ENCODE measurements at places on chromosomes 12 and 14. TPM values are rescaled to one million over a fixed set of nuclear protein-coding genes. Genes with fewer than 3 reads are reported as not detected.
A peak's percentile ranks its signal among the peaks of the same experiment; 100 is the strongest.

- no peak for DNase-seq
Observed at GRCh38 chr12:113990250-113991223, 24.4 kb upstream of the RBM19 start.

DNA sequence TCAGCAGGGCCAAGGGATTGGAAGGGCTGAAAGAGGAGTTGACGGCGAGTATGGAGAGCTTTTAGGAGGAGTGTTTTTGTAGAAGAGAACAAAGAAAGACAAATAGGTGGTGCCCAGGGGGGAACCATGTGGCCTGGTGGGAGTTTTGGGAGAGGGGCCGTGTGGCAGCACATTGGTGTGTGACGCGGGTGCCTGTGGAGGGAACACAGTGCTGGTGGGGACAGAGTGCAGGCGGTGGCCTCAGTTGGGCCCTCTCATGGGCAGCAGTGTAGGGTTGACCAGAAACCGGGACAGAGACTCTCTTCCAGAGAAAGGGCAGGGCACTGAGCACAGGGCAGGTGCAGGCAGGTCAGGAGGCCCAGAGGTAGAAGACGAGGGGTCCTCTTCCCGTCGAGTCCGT lies 56.5 kb downstream of the TECPR2 start:
- DNase-seq: no peak

LRIG3 gene
- total RNA-seq: 51.4 TPM

DNA sequence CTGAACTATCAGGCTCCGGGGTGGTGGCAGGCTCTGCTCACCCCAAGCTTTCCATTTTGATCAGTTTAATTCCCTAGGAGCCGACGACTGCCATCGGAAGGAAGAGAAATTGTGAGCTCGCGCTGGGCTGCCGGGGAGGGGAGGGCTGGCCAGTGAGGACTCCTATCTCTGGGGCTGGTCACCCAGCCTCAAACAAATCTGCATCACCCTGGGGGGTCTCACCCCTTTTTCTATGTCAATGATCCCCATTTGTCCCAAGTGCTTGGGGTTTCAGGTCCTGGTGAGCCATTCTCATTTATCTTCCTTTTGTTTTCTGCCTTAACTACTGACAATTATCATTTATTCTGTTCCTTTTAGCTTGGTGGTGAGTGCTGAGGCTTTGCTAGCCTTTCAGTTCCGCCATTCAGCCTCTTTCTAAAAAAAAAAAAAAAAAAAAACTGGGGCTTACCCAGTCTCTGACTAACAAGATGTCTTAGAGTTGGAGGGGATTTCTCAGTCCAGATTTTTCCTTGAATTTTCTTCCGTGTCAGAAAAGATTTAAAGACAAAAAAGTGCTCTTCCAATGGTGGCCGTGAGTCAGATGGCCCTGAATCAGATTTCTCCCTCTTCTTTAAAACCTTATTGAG lies 22.8 kb upstream of the USP44 start:
- DNase-seq: no peak

DNA sequence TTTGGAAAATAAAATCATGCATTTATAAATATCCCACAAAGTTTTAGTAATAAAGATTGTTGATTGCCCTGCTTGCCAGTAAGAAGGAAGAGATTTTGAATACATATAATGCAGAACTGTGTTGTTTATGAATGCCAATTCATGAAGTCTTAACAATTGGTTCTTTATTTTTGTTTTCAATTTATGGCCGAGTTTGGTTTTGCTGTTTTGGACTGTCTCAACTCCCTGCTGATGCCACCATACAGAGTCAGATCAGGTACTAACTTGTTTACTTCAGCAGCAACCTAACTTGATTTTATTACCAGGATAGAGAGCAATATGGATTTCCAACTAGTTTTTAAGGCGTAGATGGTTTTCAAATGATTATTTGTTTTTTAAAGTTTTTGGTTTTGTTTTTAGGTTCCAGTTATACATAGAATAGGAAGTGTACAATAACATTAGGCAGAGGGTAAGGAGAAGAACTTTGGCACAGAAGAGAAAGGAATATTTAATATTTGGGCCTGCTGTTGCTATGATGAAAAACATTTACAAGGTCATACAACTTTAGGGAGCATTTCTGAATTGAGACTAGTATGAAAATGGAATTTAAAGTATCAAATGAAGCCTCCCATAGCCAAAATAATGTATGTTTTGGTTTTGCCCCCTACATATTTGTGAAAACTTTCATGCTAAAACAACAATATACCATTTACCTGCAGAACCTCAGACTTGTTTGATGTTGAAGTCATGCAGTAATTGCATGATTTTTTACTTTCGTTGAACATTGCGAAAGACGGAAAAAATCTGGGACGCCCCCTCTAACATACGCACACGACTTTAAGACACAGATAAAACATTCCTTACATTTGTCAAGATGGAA lies 904 bp upstream of the FAM177A1 start:
- DNase-seq: no peak

TSPAN9 gene
- total RNA-seq: 31.7 TPM

DNA sequence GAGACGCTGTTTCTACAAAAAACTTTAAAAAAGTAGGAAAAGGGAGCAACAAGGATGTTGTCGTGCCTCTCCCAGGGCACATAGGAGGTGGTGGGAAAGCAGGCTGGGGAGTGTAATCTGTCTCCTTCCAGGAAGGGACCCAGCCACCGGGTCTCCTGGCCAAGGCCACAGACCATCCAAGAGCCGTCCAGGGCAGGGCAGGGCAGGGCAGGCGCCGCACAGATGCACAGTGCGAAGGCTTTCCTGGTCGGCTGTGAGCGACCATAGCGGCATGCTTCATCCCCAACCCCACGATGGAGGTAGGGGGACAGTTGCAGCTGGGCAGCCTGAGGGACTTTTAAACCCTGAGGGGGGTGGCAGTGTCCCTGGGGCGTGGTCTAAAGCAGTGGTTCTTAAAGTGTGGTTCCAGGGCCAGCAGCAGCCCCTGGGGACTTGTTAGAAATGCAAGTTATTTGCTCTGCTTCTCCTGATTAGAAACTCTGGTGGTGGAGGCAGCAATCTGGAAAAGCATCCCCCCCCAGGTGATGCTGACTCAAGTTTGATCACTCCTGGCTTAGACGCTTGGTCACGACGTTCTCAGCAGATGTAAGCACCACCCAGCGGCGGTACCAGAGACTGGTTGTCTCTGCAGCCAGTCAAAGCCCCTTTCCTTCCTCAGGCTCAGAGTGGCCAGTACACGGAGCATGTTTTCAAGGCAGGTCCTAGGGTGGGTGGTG lies 197.4 kb upstream of the PRMT8 start:
- no peak for DNase-seq

- DNase-seq: no peak
Observed at GRCh38 chr12:75975702-75976101, 55.9 kb downstream of the PHLDA1 start.

DNA sequence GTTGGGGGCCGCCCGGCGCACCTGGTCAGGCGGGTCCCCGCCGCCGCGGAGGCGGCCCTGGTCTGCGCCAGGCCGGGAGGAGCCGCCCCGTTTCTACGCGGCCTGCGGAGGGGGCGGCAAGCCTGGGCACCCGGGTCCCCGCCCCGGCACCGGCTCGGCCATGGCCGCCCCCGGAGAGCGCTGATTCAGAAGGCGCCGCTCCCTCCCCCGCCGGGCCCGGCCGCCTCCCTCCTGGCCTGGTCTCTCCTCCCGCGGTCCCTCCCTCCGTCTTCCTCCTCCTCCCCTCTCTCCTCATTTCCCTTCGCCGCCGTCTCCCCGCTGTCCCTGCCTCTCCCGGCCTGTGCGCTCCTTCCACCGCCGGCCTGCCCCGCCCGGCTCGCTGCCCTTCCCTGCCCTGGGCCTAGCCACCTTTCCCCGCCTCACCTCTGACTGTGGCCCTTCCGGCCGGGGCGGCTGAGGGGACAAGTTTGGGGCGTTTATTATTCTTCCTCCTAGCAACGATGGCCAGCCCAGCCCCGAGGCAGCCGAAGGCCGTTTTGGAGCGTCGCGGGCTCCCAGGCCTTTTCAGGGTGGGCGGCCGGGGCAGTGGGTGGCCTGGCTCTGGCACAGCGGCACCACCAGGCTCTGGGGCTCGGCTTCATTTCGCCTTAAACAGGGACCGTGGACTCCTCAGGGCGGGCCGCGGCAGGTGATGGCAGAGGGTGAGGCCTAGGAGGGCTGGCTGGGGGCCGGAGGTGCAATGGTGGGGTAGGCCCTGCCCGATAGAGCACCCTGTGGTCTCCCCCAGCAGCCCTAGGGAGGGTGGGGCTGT lies 768 bp downstream of the CEP170B start:
- peak; percentile 73 for DNase-seq

DNA sequence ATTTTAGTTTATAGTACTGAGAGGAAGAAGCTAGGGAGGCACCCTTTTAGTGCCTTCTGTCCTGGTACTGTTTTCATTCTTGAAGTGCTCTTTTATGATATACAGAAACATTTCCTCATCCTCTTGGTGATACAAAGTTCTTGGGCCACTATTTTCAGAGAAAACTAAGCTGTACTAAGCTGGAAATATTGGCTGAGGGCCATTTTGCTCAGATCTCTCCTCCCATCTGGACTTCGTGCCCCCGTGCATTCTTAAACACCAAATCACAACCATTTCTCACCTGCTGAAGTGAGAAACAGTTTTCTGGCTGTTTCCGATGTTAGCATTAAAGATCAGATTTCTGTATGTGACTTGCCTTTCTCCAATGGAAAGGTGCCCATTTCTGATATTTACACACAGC lies 158.9 kb downstream of the FBXL14 start:
- DNase-seq: no peak

GRCh38 chr12:118959348-118959747 lies 22.0 kb upstream of the SRRM4 start:
- DNase-seq: no peak

SLC6A13 gene
- 7.0 TPM for total RNA-seq

TAS2R10 gene
- 1.7 TPM for total RNA-seq

- no peak for DNase-seq
Observed at GRCh38 chr12:16096273-16096849, 181.1 kb downstream of the SLC15A5 start.

OR10AD1 gene
- not detected for total RNA-seq

GRCh38 chr12:74581439-74581838 lies 43.8 kb downstream of the ATXN7L3B start:
- DNase-seq: no peak

- no peak for DNase-seq
Observed at GRCh38 chr12:51694146-51694545, 103.1 kb downstream of the SCN8A start.

PTPRB gene
- 1.2 TPM for total RNA-seq

DNA sequence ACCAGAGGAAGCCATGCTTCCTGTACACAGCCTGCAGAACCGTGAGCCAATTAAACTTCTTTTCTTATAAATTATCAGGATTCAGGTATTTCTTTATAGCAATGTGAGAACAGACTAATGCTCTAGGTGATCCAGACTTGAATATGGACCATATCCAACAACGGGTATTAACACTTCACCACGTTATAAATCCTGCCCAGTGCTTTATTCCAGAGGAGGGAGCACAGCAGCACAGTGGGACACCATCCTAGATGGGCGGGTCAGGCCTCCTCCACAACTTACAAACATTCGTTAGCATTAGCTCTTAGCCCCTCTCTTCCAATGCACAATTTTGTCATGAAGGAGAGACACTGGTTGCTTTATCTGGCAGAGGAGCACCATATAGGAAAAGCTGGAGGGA lies 66.0 kb downstream of the TMCC3 start:
- no peak for DNase-seq

DNA sequence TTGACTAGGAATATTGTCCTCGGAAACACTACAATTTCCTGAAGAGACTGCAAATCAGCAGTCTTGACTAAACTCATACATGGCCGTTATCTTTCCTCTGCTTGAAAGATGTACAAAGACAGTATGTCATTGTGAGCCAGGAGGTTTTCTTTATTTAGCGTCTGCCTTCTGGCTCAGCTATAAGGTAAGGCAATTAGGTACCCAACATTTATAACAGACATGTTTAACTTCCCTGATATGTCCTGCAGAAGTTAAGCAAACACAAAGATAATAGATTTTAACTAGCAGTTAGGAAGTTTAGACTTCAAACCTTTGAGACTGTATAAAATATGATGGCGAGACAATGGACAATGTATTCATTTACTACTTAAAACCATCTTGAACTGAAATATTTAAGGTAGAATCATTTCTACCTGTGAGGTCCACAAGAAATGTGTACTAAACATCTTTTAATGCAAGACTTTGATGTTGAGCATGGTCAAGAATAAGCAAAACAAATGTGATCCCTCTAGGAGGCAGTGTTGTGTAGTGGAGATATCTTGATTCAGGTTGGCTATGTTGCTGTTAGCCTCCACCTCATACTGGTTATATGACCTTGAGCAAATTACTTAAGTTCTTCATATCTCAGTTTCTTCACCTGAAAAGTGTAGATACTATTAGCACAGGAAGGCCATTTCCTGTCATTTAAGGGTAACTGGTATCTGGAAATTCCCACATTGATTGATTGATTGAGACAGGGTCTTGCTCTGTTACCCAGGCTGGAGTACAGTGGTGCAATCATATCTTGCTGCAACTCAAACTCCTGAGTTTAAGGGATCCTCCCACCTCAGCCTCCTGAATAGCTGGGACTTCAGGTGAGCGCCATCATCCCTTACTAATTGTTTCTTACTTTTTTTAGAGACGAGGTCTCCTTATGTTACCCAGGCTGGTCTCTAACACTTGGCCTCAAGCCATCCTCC lies 96.3 kb upstream of the EEA1 start:
- DNase-seq: no peak

DNA sequence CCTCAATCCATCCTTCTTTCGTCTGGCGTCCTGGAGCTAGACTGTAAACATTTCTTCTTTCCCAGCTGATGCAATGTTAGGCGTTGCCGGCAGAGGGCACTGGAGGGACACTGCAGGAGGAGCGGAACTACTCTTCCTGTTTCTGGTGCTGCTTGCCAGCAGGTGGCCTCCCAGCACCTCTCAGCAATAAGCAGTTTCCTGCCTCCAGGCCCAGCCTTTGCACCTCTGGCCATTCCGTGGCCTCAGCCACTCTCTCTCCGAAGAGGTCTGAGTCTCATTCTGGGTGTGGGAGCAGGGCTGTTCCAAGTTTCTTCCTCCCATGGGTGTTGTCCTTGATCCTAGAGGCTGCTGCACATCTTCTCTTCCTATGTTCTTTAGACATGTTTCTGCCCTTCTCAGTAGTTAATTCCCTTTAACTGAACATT lies 7.5 kb upstream of the ASPG start:
- peak; percentile 91 for DNase-seq

SVOP gene
- 3.6 TPM for total RNA-seq

- no peak for DNase-seq
Observed at GRCh38 chr14:24465368-24465767, 22.8 kb upstream of the SDR39U1 start.

DNA sequence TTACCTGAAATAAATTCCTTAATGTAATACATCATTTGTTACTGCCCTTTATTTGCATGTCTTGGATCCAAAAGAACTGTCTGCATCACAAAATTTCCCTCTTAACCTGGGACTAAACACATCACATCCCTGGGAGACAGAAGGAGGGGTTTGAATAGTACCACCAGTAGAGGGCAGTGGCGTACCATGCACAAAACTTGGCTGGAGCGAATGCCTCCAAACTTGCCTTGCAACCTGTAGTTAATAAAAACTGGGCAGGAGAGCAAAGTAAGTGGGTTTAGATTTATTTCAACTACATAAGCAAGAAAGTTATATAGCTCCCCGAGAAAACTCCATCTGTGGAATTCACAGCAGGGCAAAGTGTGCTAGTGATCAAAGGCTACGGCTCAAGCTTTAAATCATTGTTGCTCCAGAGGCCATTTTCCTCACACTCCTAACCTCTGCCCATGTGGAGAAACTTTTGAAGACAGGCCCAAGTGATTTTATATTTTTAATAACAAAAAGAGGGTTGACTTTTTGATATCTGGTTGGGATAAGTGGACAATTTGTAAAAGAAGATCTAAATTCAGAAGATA lies 1176.7 kb upstream of the SEL1L start:
- peak; percentile 74 for DNase-seq

GDF11 gene
- total RNA-seq: 11.8 TPM

GLS2 gene
- 7.0 TPM for total RNA-seq

PRH2 gene
- not detected for total RNA-seq

ARMH4 gene
- 22.0 TPM for total RNA-seq
